ENCODE measurements at places on chromosomes 1 and 21.

DNA sequence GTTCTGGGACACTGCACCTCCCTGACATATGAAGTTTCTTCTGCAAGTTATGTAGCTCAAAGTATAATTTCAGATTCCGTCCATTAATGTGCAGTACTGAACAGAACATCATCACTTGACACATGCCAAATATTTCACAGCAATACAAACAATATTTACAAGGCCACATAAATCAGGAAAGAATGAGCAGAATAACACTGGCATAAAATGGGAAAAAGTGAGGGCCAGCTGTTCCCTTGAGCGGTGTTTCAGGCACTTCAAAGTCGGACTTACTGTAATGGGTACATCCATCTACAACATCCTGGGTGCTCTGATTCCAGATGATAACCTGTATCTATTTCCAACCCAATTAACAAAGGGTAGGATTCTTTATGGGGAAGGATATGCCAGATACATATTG, 217.4 kb downstream of the APP start:
- no peak for DNase-seq

DNA sequence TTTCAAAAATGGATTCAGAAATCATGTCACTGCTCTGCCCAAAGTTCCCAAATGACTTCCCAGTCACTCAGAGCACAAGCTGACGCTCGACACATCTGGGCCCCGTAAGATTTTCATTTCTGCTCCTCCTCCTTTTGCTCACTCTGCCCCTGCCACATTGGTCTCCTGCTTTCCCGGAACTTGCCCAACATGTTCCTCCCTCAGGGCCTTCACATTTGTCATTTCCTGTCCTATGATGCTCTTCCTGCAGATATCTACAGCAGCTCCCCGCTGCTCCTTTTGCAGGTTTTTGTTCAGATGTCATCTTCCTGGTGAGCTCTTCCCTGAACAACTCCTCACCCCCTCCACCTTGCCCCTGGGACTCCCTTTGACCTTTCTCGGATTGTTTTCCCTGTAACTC, 58.5 kb upstream of the IVNS1ABP start:
- no peak for DNase-seq

- DNase-seq: peak; percentile 17
These were observed 181.0 kb downstream of the FOXD2 start for GRCh38 chr1:47618830-47619229.

DNA sequence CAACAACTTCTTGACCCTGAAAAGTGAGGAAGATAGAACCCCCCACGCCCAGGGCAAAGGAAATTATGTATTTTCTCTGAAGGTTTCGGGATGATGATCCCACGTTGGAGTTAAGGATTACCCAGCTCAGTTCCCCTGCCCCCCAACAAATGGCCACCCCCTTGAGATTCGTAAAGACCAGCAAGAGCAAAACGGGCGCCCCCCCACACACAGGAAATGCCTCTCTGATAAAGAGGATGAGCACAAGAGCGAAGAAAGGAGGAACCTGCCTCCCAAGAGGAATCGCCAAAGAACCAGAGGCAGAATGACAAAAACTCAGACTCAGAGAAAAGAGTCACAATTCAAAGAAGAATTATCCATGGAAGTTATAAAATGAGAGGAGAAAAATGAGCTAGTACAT, 576.9 kb downstream of the MATN1 start:
- DNase-seq: no peak

- DNase-seq: no peak
These were observed 28.7 kb downstream of the KCNAB2 start for GRCh38 chr1:6074192-6074901.

GRCh38 chr1:121522061-121522759, 337.4 kb downstream of the SRGAP2C start:
- peak; percentile 46 for DNase-seq

- no peak for DNase-seq
These were observed 34.5 kb upstream of the TDRD10 start for GRCh38 chr1:154467434-154468102.

GRCh38 chr1:74246315-74246714, 11.1 kb downstream of the TNNI3K start:
- DNase-seq: no peak

DNA sequence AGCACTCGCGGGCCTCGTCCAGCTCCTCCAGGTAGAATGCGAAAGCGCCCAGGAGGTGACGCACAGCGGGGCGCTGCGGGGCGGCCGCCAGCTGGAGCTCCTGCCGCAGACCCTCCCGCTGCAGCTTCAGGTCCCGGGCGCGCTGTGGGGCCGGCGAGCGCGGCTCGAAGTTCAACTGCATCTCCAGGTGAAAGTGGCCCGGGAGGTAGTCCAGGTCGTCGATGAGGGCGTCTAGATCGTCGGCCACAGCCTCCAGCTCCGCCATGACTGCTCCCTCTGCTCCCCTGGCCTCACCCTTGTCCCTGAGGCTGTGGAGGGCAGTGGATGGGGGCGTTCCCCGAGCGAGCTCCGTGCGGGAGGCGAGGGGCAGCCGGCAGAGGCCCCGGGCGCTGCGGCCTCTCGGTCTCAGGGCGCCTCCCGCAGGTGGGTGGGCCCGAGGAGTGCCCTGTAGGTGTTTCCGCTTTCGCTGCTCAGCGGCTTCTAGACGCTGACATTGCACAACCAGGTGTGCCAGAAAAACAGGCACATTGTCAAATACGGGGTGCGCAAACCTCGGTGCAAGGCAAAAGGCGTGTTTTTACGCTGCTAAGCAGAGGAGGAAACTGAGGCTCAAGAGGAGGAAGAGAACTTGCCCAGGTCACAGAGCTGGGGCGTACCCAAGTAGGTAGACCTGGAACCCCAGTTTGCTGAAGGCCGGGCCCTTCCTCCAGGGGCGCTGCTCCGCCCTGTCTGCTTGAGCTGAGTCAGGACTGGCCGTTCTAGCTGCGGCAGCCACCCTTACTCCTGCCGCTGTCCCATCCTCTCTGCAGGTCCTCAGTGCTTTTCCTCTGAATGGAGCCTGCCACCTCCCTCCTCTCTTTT, at the start of gene TTC22:
TSS of gene TTC22 (minus strand) at position 425 of the 861 bp plus-strand sequence. CDS start at position 265, 160 bp downstream.
- no peak for DNase-seq

- peak; percentile 31 for DNase-seq
These were observed 198.5 kb upstream of the FMN2 start for GRCh38 chr1:239893127-239893731.

DNA sequence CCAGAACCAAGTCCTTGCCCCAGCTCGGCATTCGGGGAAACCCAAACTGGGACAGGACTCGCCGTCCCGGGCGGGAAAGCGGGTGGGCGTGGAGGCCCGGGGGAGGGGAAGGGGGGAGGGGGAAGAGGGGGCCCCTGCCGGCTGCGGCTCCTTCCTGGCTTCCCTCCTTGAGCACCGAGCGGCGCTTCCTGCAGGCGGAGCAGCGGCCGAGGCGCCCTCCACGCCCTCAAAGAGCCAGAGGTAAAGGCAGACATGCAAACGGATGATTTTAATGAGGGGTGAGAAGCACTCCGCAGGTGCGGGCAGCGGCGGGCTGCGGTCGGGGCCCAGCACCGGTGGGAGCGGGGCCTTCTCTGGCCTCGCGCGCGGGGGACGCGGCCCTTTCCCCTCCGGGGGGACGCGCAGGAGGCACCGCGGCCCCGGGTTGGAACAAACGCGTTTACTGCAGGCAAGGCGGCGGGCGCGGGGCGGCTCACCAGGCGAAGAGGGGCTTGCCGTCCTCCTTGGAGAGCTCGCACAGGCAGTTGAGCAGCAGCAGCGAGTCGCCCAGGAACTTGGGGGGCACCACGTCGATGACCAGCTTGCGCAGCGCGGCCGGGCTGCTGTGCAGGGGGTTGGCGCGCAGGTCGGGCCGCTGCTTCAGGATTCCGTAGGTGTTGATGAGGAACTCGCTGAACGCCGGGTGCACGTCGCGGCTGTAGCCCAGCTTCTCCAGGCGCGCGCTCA, 5.7 kb upstream of the FTCD start:
- DNase-seq: no peak

GRCh38 chr1:156643049-156643777, 1.3 kb downstream of the BCAN start:
- DNase-seq: no peak

DNA sequence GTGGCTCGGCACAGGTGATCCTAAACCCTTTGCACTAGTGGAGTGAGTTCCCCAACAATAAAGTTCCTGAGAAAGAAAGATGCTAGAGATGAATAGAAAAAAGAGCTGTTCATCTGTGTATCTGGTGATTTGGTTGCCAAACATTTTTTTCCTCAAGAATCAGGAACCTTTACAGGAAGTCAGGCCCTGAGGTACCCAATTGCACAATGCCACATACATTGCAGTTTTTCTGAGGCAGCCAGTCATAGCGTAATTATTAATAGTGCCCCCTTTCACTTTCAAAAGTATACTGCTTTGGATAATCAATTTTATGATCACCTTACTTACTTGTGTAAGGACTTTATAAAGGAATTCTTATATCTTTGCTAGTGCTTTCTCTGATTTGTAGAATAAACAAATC, 346.3 kb upstream of the POU3F1 start:
- DNase-seq: no peak

- no peak for DNase-seq
These were observed 12.6 kb downstream of the IL10RB start for GRCh38 chr21:33278721-33279120.

DNA sequence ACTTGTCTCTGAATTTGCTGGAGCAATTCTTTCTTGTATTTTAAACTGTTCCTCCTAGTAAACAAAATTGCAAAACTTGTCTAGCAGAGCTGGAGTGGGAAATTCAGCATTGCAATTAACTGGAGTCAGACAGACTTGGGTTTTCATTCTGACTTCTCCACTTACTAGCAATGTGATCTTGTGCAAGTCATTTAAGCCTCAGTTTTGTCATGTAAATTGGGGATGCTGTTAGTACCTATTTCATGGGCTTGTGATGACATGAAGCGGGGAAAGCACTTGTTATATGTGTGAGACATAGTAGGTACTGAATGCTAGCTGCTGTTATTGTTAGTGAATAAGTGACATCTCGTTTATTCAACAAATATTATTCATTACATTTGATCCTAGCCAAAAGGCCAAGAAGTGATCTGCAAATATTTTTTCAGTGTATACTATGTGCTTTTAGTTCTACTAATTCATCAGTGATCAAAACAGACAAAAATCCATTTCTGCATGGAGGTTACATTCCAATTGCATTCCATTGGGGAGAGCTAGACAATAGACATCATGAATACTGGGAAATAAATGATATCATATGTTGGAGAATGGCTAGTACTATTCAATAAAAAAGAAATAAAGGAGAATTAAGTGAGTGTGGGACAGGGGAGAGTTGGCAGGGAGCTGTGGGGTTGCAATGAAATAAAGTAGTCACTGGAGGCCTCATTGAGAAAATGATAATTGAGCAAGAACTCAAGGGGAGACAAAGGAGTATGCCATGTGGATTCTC, 47.1 kb downstream of the CACHD1 start:
- no peak for DNase-seq

- no peak for DNase-seq
These were observed 670 bp downstream of the CLSTN1 start for GRCh38 chr1:9822897-9823692.

GRCh38 chr1:208090388-208091301, 153.5 kb downstream of the PLXNA2 start:
- DNase-seq: no peak

- no peak for DNase-seq
These were observed 91.0 kb upstream of the FMN2 start for GRCh38 chr1:240000634-240001033.

GRCh38 chr1:116927049-116927798, 17.5 kb downstream of the PTGFRN start:
- DNase-seq: no peak

DNA sequence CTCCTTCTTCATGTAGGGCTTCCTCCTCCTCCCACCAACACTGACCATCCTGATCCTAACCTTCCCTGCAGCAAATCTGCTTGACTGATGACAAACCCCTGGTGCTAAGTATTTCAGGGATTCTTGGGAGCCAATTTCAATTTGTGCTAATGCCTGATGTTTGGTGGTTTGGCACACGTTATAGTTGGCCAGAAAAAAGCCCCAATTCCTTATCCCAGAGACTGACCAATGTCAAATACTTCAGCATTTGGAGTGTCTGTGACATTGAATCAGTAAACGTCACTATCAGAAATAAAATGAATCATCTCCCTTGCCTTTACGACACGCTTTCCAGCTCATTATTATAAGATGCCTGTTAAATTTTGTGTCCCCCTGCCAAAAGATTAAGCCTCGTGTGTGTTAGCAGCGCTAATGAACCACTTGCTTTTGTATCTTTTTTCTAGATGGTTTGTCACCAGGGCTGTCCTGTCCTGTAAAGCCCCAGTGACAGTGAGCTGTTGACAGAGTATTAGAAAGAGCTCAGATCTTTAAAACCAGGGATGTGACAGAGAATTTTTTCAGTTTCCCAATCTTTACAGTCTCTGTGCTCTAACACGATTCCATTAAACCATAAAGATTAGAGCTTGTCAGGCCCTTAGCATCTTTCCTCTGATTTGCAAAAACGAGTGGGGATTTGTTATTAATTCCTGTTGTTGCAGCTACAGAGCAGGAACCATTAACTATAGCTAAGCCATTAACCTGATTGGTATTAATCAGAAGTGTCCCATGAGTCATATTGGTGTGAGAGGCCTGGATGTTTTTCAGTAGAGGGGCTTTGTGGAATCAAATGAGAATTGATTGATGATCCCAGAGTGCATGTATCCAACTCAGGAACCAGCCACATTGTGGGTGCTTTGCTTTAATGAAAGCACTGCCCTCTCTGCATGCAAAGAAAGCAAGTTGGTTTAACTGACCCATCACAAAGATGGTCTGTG, 665.1 kb upstream of the PLXNA2 start:
- DNase-seq: no peak

- no peak for DNase-seq
These were observed 13.9 kb downstream of the PLA2G2F start for GRCh38 chr1:20153000-20153418.

GRCh38 chr1:54604572-54605370, 18.6 kb downstream of the FAM151A start:
- DNase-seq: no peak

- DNase-seq: peak; percentile 47
These were observed 20.8 kb downstream of the ATP5PO start for GRCh38 chr21:33894736-33895288.

- DNase-seq: no peak
These were observed 168.1 kb downstream of the DUSP10 start for GRCh38 chr1:221573756-221574155.

DNA sequence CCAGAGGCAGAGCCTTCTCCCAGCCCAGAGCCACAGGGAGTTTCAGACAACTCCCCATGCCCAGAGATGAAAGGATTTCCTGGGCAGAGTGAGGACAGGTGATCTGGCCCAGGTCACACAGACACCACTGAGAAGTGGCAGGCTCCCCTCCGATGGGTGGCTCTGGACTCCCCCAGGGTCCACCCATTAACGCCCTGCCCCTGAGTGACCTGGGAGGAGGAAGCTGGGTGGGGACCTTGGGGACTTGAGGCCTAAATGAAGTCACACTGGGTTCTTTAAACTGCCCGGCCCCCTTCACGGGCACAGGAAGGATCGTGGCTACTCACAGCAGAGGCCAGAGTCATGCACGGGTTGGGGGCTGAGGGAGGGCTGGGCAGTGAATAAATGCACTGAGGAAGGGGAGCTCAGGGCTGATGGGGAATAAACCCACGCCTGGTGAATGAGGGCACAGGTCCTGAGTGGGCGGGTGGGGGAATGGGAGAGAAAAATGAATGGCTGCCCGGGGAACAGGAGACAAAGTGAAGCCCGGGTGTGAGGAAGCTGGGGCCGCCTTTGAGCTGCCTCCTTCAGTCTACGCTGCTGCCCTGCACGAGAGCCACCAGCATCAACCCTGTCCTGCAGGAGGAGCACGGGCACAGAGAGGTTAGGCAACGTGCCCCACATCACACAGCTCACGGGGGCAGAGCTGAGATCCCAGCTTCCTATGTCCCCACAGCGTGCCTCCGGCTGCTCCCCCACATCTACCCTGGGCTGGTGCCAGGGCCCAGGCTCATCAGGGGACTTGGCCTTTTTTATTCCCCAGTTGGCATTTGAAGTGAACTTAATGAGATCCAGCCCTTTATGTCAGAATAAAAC, 404.3 kb downstream of the MATN1 start:
- no peak for DNase-seq

GRCh38 chr21:32641710-32642698, 29.8 kb upstream of the CFAP298 start:
- no peak for DNase-seq
